ENCODE measurements at places on chromosomes 2 and 18.
A peak's percentile ranks its signal among the peaks of the same experiment; 100 is the strongest.

- DNase-seq: no peak
Measured at GRCh38 chr2:186560254-186560653, 29.6 kb upstream of the ITGAV start.

GRCh38 chr2:226652369-226652768 is 147.3 kb downstream of the IRS1 start:
- no peak for DNase-seq

GRCh38 chr2:196286821-196287220 is 115.4 kb upstream of the STK17B start:
- DNase-seq: no peak

GRCh38 chr2:238182362-238182761 is 21.1 kb downstream of the ILKAP start:
- no peak for DNase-seq

DNA sequence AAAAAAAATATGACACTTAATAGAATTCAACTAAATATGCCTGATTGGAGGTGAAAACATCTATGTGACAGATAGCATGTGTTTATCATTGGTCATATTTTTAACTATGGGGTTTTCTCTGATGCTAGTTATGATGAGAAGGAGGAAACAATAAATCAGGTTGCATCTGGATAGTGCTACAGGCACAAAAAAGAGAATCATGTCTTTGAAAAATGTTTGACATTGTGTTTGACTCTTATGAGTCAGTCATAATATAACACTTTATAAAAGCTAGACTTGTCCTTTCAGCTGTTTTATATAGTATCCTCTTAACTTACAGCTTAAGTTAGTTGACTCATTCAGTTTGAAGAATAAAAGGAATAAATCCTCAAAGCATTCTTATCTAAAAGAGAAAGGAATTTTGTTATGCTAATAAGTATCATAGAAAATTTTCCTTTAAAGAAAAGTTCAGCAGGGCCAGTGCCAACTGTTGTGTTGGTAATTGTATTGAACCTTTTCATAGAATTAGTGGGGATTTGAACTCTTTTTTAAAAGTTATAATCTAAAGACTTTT is 78.4 kb upstream of the UBXN4 start:
- DNase-seq: no peak

DNA sequence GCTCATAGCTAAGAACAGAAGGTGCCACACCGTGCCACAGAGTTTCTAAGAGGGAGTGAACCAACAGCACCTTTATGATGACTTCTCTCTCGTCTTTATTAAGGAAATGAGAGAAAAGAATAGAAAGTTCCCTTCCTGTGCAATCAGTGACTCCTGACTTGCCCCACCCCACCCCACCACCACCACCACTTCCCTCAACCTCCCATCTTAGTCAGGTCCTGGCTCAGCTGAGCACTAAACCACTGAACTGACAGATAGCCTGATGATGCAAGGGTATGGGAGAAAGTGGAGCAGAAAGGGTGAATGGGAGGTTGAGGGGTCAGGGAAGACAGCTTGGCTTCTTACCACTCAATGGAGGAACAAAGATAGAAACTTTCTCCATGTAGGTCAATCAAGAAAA is 75.2 kb upstream of the RMDN2 start:
- DNase-seq: no peak

GRCh38 chr2:183063083-183063482 is 15.5 kb upstream of the DUSP19 start:
- no peak for DNase-seq

DNA sequence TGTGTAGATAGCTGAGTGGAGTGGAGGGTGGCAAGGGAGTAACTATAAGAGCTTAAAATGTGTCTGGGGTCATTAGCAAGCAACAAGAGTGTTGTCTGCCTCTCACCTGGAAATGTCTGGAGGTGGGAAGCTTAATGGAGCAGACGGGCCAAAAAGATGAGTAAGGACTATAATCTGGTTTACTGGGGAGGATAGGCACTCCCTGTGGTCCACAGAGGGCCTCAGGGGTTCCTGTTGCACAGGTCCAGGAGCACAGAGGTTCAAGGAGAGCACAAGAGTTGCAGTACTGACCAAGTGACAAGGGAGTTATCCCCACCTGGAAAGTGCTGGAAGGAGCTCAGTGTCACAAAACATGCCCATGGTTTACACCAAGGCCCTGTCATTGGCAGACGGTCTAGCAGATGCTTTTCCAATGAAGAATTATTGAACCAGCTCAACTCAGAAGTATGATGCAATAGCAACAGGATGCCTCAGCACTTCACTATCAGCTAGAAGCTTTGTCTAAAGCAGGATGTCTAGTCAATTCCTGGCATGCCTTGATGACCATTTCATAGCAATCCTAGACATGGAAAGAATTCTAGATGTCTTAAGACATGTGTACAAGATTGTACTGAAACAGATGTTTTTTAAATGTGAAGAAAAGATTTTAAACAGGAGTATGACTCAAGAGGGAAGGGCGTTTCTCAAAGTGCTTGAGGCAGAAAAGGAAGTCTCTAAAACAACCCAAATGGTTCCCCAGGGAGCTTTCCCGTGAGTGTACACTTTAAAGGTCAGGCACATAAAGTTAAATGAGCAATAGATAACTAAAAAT is 62.9 kb upstream of the SERPINE2 start:
- no peak for DNase-seq

DNA sequence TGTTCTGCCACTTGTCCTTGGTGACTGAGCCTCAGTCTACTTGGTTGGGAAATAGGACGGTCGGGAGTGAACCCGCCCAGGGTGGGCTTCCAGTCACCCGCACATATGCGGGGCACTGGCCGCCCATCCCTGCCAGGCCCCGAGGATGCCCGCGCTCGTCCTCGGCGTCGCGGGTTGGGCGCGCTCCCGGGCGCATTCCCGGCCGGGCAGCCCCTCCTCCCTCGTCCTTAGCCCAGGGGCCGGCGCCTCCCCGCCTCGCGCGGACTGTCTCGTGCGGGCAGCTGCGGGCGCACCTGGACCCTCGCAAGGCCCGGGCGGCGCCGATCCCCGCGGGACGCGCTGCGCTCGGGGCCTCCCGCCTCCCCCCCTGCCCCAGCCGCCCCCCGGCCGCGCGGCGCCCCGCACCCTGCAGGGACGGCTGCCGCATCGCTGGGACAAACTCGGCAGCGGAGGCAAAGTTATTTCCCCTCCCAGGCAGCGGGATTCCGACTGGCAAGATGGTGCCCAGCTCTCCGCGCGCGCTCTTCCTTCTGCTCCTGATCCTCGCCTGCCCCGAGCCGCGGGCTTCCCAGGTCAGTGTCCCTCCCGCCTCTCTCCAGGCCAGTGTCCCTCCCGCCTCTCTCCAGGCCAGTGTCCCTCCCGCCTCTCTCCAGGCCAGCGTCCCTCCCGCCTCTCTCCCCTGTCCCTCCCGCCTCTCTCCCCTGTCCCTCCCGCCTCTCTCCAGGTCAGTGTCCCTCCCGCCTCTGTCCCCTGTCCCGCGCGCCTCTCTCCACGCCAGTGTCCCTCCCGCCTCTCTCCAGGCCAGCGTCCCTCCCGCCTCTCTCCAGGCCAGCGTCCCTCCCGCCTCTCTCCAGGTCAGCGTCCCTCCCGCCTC is at the start of gene FBLN7:
Gene FBLN7, plus strand, starts transcription at position 227 of the 874 bp plus-strand sequence. Its CDS starts 271 bp downstream, at position 498.
- no peak for DNase-seq

DNA sequence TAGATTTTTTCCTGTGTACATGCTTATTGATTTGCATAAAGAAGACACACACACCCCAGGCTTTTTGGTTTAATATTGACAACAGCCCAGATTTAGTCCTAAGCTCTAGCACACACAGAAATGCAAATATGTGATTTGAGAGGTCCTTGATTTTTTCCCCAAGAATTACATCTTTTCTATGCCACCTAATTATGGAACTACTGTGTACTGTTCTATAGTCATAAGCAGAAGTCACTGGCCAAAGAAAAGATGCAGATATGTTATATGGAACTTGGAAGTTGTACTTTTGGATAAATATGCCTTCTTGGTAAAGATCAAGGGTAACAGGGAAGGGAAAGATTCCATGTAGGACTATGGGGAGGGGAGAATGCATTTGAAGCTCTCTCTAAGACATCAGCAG is 105.6 kb downstream of the SETBP1 start:
- no peak for DNase-seq

DNA sequence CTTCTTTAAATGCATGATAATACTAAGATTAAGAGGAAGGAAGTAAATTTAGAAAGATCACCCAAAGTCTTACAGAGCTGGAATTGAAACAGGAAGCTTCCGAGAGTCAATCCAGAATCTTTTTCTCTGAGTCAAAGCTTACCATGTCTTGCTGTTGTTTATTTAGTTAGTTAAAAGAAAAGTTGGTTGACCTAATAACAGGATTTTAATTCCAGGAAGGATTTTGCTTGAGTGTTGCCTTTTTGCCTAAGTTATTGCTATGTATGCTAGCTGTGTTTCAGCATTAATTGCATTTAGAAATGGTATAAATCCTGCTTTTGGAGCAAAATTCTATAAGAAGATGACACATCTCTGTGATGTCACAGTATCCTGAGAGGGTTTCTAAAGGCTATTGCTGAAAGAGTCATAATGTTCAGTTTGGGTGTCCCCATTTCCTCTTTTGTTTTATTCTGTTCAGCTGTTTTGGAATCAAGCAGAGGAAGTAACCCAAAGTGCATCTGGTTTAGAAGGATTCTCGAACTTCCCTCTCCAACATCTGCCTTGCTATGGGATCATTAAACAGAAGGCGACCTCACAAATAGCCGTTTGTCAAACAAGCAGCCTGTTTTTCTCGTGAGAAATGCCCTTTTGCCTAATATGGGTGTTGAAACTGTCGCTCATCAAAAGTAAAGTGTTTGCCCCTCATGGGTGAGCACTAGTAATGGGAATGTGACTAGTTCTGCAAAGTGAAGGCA is 271.5 kb upstream of the MMADHC start:
- DNase-seq: no peak

DNA sequence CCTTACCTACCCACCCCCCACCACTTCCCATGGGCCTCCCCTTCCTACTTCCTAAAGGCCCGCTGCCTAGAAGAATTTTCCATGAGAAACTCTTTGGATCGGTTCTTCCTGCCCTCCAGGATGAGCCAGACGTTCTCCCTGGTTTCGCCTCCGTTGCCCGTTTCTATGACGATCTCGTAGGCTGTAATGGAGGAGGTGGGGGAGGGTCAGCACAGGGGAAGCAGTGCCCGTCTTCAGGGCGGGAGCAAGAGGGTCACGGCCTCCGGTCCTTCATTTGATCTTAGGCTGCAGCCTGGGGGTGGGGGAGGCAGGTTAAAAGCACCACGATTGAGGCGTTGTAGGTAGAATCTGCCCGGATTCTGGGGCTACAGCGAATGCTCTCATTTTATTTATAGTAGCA is 172.0 kb downstream of the LOXHD1 start:
- no peak for DNase-seq

DNA sequence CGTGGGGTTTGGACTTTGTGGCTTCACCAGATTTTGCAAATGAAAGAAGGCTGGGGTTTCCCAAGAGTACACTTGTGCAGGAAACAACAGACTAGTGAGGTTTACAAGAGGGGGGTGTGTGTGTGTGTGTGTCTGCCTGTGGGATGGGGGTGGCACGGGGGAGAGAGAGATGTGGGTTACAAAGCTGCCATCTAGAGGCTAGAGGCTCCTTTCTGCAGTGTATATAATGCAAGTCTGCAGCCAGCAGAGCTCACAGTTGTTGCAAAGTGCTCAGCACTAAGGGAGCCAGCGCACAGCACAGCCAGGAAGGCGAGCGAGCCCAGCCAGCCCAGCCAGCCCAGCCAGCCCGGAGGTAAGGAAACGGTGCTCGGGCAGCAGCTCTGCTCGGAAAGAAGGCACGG is at the start of gene ACKR3:
Gene ACKR3, plus strand, starts transcription at position 253 of the 401 bp plus-strand sequence. CDS start 10,641 bp downstream, outside the sequence.
- peak; percentile 77 for DNase-seq

DNA sequence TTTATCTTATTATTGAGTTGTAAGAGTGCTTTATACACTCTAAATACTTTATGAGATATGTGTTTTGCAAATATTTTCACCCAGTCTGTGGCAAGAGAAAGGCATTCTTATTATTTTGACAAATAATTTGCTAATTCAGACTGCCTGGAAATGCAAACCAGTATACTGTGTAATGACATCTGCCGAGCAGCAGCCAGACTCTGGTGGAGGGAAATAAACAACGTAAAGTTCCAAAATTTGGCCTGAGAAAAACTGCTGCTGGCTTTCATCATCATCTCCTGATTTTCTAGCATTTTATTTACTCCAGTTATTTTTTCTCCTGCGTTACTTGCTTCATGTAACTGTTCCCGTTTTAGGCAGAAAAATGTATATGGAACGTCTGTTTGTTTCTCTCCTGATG is 161.6 kb downstream of the RNF152 start:
- no peak for DNase-seq

- DNase-seq: no peak
Measured at GRCh38 chr18:32435631-32436500, 34.8 kb downstream of the GAREM1 start.

DNA sequence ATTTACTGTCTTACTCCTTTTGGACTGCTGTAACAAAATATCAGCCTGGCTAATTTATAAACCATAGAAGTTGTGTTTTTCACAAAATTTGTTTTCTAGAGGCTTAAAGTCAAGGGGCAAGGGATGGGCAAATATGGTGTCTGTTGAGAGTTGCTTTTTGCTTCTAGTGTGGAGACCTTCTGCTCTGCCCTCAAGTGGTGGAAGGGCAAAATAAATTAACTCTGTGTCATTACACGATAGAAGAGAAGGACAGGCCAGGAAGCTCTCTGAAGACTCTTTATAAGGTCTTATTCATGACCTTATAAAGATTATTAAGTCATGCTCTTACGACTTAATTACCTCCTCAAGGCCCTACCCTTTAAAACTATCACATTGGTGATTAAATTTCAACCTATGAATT is 181.2 kb upstream of the LRATD1 start:
- DNase-seq: no peak

DNA sequence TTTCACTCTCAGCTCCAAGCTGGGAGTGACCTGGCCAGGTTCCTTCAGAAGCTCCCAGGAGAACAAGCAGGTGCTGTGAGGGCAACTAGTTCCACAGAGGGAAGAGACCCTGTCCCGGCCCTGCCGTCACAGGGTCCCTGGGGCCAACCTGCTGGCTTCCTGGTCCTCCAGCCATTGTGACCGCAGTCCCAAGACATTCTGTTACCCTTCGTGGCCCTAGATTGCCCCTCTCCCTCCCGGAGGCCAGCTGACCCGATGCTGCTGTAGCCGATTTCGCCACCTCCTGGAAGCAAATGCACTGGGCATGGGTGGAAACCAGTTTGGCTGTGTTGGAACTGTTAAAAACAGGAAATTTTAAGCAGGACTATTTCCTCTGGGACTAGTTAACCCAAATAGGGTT is 55.4 kb downstream of the EPAS1 start:
- no peak for DNase-seq

DNA sequence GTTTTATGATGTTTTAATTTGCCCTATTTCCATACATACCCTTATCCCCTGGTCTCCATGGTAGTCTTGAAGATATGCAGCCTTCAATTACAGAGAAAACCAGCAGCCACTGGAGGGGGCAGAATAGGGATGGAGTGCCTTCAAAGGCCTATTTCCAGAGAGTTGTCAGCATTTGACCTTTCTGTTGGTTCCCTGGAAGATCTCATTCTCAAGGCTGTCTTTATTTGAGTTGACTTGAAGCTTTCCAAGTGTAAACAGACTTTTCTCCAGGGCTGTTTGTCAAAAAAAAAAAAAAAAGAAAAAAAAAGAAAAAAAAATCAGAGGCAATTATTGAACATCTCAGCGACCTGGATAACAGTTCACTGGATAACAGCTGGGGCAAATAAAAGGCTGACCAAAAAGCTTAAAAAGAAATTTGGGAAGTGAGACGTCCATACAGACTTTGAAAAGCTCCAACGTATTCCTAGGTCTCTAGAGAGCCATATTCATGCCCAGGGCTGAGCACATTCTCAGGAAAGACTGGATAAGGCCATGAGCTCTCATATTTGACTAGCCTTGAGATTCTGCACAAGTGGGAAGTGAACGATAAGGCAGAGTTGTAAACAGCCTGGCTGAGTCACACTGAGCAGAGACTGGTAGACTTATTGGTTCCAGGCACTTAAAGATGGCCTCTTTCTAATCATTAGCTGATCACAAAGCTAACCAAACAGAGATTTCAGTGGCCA is 126.6 kb downstream of the VAPA start:
- DNase-seq: no peak

Data from activated gamma-delta T cell treated with Interleukin-2 at 50 U/mL for 16 hours (primary cell).